ENCODE measurements at places on chromosomes 11 and 22. TPM values are rescaled to one million over a fixed set of nuclear protein-coding genes. Genes with fewer than 3 reads are reported as not detected.
A peak's percentile ranks its signal among the peaks of the same experiment; 100 is the strongest.

DNA sequence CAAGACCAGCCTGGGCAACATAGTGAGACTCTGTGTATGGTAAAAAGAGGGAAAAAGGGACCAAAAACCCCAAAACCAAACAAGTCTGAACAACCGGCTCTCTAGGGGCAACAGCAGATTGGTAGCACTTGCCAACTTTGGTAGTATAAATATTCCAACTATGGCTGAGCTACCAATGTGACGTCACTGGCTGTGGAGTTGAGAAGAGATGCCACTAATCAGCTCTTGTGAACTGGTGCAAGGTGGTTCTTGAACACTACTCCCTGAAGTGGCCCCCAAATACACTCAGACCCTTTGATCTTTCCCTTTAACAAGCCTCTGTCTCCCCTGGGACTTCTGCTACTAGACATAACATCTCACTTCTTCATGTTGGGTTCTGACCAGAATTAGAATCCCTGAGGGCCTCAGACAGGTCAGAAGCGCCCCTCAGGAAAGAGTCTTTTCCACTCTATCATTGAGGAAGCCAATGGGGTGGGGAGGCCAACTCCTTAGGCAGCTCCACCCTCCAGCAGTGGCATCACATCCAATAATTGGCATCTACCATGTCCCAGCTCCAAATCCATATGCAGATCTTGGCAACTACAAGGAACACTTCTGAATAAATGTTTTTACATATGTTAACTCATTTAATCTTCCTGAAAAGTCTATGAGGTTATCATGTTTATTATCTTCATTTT is 49.2 kb downstream of the RPL27A start:
- DNase-seq, result no peak

- DNase-seq, result peak; percentile 87
Measured at GRCh38 chr11:76445121-76446084, 585 bp downstream of the EMSY start.

DNA sequence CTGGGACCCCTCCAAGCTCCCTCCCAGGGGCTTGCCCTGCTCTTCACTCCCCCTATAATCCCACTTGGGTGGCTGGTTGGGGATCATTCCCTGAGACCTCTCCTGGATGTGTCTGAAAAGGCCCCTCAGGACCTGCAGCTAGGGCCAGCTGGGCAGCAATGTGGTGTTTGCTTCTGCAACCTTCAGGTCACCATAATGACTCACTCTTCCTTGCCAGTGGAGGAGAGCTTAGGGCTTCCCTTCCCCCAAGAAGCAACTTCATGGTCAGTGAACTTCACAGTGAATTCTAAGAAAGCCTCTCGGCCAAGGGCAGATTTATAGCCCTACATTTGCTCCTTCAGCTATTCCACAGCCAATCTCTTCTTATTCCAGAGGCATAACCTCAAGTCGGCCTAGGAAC is 45.1 kb upstream of the TSPAN18 start:
- no peak for DNase-seq

DNA sequence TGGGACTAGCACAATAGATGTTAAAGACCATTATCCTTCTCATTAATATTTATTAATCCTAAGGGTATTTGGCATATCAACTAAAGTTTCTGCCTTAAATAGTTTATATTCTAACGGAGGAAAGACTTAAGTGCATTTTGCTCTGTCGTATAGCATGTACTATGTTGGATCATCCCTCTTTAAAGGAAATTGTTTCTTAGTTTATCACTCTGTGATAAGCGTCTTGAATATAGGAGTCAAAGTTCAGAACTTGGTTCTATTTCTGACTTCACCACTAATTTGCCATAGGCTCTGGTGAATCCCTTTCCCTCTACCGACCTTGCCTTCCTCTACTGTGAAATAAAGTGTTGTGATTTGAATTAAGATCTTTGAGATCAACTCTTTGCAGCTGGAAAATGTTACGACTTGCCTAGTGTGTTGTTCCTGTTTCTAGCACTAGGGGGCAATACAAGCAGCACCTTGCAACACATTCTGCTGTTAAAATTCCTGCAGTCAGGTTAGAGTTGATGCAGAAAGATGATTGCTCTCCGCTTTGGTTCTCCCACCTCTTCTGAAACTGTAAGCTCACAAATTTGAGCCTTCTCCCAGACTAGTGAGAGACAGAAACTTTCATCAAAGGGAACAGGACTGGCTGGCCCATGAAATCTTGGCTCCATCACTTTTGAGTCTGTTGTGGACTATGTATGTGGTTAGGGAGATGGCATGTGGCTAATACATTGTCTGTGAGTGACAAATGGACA is 27.8 kb upstream of the ZNRF3 start:
- DNase-seq, result no peak

DNA sequence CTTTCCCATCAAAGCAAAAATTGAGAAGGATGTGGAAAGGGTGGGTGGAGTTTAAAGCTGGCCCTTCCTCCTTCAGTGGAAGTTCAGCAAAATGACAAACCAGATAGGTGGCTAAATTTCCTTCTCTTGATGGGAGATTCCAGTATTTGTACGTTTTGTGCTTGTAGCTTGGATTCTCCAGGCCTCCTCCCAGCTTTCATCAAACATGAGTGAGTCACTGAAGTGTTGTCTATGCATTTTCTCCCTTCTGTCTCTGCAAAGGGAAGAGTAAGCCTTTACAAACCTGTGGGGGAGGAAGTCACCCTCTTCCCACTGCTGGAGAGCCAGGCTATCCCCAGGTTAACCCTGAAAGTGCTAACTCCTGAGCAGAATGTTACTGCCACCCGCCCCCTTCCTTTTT is 6.4 kb downstream of the MARK2 start:
- DNase-seq, result peak; percentile 1

- DNase-seq, result no peak
Measured at GRCh38 chr11:46845440-46845739, 690 bp downstream of the CKAP5 start.

- DNase-seq, result no peak
Measured at GRCh38 chr22:49503321-49503720, 324.4 kb downstream of the BRD1 start.

- DNase-seq, result no peak
Measured at GRCh38 chr22:42938976-42939375, 76.0 kb downstream of the PACSIN2 start.

DNA sequence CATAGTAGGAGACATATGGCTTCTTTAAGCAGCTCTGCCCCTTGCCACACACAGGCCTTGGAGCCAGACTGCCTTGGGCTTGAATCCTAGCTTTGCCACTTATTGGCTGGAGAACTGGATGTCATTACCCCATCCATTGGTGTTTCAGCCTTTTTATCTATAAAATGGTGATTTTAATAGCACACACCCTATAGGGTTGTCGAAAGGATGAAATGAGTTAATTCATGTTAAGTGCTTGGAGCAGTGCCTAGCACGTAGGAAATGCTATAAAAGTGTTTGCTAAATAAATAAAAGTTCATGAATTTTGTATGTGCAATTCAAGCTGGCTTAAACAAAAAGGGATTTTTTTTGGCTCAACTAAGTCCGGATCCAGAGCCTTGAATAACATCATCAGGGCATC is 120.7 kb downstream of the TIMP3 start:
- no peak for DNase-seq

DNA sequence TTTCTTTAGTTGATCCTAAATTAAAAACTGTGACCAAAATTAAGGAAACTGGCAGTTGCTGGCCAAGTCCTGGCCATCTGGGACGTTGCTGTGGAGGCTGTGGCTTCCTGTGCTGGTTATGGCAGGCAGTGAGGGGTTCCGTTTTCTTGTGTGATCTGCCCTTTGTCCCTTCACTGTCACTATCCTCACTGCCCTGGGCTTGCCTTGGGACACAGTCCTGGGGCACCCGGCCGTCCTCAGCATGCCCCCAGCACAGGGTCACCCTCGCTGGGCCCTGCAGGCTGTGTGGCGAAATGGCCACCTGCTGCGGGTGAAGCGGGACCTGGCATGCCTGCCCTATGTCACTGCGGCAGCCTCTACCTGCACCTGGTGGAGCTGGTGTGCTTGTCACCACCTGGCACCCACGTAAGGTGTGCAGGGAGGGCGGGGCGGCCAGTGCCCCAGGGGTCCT is 52.5 kb upstream of the SLC22A12 start:
- no peak for DNase-seq

- no peak for DNase-seq
Measured at GRCh38 chr11:110242746-110243145, 53.7 kb downstream of the RDX start.

GRCh38 chr11:128066399-128066798 is 521.0 kb downstream of the ETS1 start:
- no peak for DNase-seq

- DNase-seq, result no peak
Measured at GRCh38 chr11:63769714-63770455, 1.3 kb upstream of the ZFTA start.

DNA sequence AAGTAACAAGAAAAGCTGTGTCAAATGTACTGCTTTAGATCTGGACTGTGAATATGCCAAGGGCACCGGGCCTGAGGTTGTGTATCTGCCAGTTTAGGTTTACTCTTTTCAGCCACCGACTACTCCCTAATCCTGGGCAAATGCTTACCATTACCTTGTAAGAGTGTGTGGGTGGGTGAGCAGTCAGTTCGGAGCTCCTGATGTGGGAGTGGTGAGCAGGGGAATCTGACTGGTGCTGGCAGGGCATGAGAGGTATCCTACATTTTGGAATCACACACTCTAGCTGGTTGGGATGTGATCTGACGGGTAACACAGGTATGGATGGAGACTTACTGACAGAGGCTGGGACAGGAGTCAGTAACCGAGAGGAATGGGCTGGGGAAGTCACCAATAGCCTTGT is 2.6 kb upstream of the FAM180B start:
- DNase-seq, result no peak

The TRIM64 gene
- total RNA-seq, result not detected

The BATF2 gene
- 1.5 TPM for total RNA-seq

The UQCC3 gene
- 8.1 TPM for total RNA-seq

The PIWIL4 gene
- 0.68 TPM for total RNA-seq

The ELMOD1 gene
- total RNA-seq, result 0.41 TPM

The MDK gene
- 3.2 TPM for total RNA-seq

The FKBP2 gene
- 50.6 TPM for total RNA-seq

The FAM111A gene
- total RNA-seq, result 12.0 TPM

The PHF21B gene
- total RNA-seq, result not detected

The CRYBB3 gene
- total RNA-seq, result not detected

The DEUP1 gene
- total RNA-seq, result not detected

The SLC16A8 gene
- not detected for total RNA-seq
